ENCODE measurements at places on chromosomes 4 and X.

DNA sequence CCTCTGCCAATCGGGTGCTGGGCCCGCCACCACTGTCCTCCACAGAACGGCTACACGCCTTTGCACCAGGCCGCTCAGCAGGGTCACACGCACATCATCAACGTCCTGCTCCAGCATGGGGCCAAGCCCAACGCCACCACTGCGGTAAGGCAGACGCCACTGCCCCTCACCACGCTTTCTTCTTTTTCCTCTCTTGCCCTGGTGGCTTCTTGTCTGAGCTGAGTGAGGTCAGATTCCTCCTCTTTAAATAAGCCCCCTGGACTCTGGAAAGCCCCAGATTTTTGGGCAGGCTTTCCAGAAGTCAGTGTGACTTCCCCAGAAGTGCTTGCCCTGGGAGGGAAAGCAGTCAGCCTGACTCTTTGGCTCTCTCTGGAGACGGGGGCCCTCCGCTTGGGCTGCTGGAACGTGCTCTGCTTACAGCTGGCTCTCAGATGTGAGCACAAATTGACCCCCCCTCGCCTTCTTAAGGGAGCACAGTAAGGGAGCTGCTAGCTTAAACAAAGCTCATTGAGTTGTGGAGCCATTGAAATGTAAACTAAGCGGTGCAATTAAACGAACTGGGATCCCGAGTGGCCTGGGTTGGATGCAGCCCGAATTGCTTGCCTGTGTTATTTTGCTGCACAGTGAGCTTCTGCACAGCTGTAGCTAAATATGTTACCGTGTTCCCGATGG lies 243.1 kb downstream of the ANK2 start:
- DNase-seq = no peak

DNA sequence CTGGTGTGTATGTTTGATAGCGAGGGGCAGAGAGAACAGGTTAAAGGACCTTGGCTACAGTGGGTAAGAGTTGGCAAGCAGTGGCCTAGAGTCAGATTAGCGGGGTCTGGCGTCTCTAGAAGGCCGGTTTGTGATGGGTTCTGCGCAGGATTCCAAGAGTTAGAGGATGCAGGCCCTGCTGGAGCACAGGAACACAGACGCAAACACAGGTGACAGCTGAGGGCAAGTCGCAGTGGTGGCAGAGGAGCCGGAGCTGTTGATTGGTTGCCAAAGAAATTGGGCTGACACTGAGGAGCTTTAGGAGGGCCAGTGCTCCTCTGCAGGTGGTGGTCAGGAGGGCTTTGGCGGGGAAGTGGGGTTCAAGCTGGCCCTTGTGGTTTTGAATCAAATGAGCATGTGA lies 3.8 kb downstream of the TADA2B start:
- DNase-seq = no peak

DNA sequence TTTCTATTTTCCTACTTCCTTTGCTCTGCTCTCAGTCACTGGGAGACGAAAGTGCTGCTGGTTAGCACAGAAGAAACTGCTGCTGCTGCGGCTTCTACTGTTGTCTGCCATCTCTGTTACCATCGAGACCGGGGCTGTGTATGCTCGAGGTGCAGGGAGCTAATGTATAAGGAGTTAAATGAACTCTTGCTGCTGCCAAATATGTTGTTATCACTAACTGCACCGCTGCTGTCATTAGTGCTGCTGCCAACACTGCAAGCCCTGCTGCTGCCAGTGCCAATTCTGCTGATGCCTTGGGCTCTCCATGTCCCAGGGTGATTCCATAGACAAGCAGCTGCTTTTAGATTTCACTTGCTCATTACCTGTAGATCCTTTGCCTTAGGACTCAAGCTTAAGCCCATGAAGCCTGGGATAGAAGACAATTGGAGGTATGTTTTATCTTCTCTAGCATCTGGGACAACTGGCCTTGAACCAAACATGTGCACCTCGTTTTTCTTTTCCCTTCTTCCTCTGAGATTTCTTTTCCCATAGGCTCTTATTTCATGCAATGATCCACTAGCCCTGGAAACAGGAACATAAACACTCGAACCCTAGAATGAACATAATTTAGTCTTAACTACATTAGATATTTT lies 107.8 kb downstream of the CCSER1 start:
- DNase-seq = no peak

GRCh38 chr4:48137846-48138245 lies 3.8 kb upstream of the TXK start:
- DNase-seq = no peak

- no peak for DNase-seq
Measured at GRCh38 chrX:147637190-147637589, 274.5 kb upstream of the FMR1 start.

- no peak for DNase-seq
Measured at GRCh38 chr4:40710484-40711254, 39.1 kb upstream of the NSUN7 start.

- no peak for DNase-seq
Measured at GRCh38 chr4:117801756-117802155, 232.5 kb upstream of the NDST3 start.
